ENCODE measurements at places on chromosomes 16 and 17.
A peak's percentile ranks its signal among the peaks of the same experiment; 100 is the strongest.

GRCh38 chr17:81246679-81247338 lies 7.7 kb downstream of the NDUFAF8 start:
- peaks cover 43% of the 10 kb centered on the region for H3K36me3 ChIP-seq
- H3K4me1 ChIP-seq: peaks cover 9% of the 10 kb centered on the region
- no peak overlapping the region for H3K4me3 ChIP-seq
- H3K27me3 ChIP-seq: no peaks in the 10 kb centered on the region

- no peak overlapping the region for H3K4me3 ChIP-seq
- H3K27me3 ChIP-seq: no peaks in the 10 kb centered on the region
- H3K27ac ChIP-seq: no peak overlapping the region
- no peak for DNase-seq
Observed at GRCh38 chr17:79831265-79832217, 7.7 kb downstream of the CBX4 start.

GRCh38 chr17:38918129-38918913 lies 7.1 kb upstream of the LASP1NB start:
- no peak overlapping the region for H3K4me3 ChIP-seq
- H3K36me3 ChIP-seq: peaks cover 9% of the 10 kb centered on the region
- no peak for DNase-seq
- no peaks in the 10 kb centered on the region for H3K4me1 ChIP-seq
- H3K27ac ChIP-seq: no peak overlapping the region

DNA sequence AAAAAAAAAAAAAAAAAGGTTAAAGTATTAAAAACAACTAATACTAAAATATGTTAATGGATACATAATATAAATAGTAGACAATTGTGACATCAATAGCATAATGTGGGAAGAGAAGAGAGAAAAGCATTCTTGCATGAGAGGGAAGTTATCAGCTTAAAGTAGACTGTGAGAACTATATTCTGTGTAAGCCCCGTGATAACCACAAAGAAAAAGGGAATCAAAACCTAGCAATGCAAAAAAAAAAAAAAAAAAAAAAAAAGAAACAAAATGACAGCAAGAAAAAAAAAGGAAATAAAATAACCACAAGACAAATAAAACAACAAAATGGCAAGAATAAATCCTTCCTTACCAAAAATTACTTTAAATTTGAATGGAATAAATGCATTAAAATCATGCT lies 39.8 kb upstream of the MYLK3 start:
- H3K36me3 ChIP-seq: no peaks in the 10 kb centered on the region
- peak; percentile 43 for DNase-seq
- H3K27me3 ChIP-seq: no peaks in the 10 kb centered on the region
- H3K4me1 ChIP-seq: no peaks in the 10 kb centered on the region

DNA sequence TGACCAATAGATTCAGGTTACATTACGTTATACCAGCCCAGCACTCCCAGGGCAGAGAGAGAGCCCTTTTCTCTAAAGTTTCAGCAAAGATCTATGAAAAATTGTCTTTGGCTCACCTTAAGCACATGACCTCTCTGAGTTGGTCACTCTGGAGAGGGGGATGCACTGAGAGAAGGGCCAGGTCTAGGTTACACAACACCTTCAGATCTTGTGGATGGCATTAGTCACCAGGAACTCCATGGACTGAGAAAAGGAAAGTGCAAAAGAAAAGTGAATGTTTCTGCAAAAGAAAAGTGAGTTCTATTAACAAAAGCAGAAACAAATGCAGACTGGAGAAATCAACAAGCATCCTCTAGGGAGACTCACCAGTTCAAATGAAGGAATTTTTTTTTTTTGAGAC lies 253.3 kb upstream of the SALL1 start:
- no peak overlapping the region for H3K27ac ChIP-seq
- DNase-seq: no peak
- no peaks in the 10 kb centered on the region for H3K4me1 ChIP-seq
- H3K36me3 ChIP-seq: no peaks in the 10 kb centered on the region

- DNase-seq: no peak
- H3K27ac ChIP-seq: no peak overlapping the region
- H3K27me3 ChIP-seq: peaks cover 7% of the 10 kb centered on the region
- no peak overlapping the region for H3K4me3 ChIP-seq
- peaks cover 20% of the 10 kb centered on the region for H3K4me1 ChIP-seq
Observed at GRCh38 chr17:74198694-74199093, 4.8 kb upstream of the RPL38 start.

DNA sequence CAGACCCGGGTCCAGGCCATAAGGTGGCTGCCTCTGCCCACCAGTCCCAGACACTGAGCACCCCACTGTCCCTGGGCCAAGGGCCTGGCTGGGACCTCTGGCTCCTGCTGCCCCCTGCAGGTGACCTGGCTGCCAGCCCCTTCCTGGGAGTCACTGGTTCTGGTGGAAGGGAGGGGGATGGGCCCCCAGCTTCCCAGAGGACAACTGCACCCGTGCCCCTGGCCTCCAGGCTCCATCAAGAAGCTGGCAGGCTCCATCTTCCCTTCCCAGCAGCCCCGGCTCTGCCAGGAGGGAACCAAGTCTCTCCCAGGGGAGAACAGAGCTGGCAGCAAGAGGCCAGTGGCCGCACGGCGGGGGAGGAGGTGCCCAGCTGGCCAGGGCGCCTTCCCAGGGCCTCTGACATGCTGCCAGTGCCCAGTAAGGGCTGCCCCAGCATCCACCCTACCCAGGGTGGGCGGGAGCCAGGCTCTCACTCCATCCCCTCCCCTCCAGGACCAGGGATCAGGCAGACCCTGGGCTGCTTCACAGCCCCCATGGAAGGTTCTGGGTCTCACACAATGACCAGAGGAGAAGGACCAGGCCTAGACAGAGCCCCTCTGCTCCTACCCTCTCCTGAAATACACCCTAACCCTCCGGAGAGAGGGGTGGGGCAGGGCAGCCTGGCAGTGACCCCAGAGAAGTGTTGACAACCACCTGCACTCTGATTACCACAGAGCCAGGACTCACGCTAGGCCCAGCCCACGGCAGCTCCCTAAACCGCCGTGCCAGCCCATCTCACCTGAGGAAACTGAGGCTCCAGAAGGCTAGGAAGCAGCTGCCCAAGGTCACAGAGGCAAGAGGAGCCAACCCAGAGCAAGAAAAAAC lies 3.6 kb downstream of the CLUH start:
- DNase-seq: no peak
- H3K4me3 ChIP-seq: no peak overlapping the region
- H3K27me3 ChIP-seq: no peaks in the 10 kb centered on the region
- H3K36me3 ChIP-seq: peaks cover 3% of the 10 kb centered on the region
- H3K27ac ChIP-seq: no peak overlapping the region

GRCh38 chr16:89054261-89054661 lies 39.4 kb upstream of the ACSF3 start:
- DNase-seq: no peak
- H3K27me3 ChIP-seq: no peaks in the 10 kb centered on the region
- no peaks in the 10 kb centered on the region for H3K36me3 ChIP-seq
- H3K4me1 ChIP-seq: peaks cover 3% of the 10 kb centered on the region
- no peak overlapping the region for H3K4me3 ChIP-seq

- no peak for DNase-seq
- H3K27ac ChIP-seq: no peak overlapping the region
- H3K4me1 ChIP-seq: peaks cover 10% of the 10 kb centered on the region
- no peak overlapping the region for H3K4me3 ChIP-seq
Observed at GRCh38 chr17:36655726-36656125, 54.3 kb downstream of the MRM1 start.

Measured in common myeloid progenitor, CD34-positive (primary cell).